ENCODE measurements at places on chromosomes 4 and X.

GRCh38 chrX:13258052-13258444 is 61.8 kb downstream of the ATXN3L start:
- DNase-seq = no peak

DNA sequence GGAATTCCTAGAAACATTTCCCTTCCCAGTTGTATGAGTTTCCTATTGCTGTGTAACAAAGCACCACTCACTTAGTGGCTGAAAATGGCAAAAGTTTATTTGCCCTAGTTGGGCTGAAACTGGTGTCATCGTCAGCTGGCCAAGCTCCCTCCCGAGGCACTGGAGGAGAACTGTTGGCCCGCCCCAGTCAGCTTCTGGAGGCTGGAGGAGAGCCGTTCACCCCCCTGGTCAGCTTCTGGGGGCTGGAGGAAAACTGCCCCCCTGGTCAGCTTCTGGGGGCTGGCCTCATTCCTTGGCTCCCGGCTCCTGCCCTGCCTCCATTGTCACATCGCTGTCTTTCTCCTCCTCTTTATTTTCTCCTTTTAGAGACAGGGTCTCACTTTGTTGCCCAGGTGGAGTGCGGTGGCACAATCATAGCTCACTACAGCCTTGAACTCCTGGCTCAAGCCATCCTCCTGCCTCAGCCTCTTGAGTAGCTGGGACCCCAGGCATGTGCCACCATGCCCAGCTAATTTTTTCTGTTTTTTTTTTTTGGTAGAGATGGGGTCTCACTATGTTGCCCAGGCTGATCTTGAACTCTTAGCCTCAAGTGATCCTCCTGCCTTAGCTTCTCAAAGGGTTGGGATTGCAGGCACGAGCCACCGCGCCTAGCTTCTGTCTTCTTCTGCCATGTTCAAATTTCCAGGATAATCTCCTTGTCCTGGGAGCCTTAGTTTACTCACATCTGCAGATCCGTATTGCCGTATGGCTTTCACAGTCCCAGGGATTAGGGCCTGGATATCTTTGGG is 3.2 kb downstream of the RGS12 start:
- DNase-seq = no peak

GRCh38 chr4:90118527-90119195 is 8.5 kb upstream of the CCSER1 start:
- DNase-seq = no peak

DNA sequence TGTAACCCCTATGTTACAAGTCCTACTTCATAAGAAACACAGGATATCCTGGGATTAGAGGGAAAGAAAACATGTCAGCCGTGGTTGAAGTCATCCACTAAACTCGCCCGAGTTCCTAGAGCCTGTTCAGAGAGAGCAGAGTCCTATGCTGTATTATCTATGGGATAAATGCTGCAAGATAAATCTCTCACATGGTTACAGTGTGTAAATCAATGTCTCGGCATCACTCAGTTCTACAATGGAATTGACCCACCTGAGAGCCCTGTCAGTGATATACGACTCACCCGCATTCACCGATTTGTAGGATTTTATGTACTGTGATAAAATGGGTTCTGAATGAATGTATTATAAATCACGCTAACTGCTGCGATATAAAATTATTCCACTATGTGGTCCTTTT is 127.8 kb upstream of the ANXA3 start:
- DNase-seq = no peak

DNA sequence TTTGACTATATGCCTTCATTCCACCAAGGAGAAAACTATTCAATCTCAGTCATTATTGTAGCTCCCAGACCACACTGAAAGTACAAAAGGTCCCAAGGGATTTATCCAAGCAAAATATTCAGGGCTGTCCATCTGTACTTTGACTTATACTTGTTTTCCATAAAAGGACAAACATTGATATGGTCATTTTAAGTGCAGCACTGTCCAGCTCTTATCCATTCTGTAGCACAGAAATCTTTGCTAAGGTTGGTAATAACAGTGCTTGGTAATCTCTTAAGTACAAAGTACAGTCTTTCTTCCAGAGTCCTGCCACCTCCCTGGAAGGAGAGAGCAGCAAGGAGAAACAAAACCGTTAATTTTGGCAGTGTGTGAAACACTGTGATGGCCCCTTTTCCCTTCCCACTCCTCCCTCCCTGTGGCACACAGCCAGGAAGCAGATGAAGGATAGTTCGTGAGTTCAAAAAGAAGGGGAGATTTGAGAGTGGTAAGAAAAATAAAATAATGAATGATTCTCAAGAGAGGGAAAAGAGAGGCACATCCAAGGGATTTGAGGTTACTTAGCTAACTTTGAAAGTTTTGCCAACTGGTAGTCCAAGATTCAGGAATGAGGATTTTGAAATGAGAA is 6.8 kb upstream of the CXCL2 start:
- DNase-seq = no peak

- no peak for DNase-seq
These were observed 94.4 kb downstream of the IL15 start for GRCh38 chr4:141730805-141731204.

GRCh38 chr4:179671609-179672008 is 2229.4 kb upstream of the AGA start:
- no peak for DNase-seq

DNA sequence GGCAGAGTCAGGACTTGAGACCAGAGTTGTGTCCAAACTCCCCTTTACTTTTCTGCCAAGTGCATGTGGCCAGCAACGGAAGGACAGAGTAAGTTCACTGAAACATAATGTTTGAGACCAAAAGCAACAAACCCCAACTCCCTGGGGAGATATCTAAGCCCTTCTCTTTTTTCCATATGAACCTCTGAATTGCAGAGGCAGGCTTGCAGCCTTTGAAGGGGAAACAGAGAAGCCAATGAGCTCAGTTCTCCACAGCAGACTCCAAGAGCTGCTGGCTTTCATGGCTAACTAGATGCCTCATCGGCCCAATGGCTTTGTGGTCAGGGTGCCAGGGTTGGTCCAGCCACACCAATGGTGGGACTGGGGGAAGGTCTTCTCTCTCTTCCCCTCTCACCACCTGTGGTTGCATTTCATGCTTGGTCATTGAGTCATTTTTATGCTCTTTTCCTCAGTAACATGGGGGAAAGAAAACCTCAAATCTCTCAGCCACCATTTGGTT is 34.0 kb downstream of the STARD8 start:
- no peak for DNase-seq

DNA sequence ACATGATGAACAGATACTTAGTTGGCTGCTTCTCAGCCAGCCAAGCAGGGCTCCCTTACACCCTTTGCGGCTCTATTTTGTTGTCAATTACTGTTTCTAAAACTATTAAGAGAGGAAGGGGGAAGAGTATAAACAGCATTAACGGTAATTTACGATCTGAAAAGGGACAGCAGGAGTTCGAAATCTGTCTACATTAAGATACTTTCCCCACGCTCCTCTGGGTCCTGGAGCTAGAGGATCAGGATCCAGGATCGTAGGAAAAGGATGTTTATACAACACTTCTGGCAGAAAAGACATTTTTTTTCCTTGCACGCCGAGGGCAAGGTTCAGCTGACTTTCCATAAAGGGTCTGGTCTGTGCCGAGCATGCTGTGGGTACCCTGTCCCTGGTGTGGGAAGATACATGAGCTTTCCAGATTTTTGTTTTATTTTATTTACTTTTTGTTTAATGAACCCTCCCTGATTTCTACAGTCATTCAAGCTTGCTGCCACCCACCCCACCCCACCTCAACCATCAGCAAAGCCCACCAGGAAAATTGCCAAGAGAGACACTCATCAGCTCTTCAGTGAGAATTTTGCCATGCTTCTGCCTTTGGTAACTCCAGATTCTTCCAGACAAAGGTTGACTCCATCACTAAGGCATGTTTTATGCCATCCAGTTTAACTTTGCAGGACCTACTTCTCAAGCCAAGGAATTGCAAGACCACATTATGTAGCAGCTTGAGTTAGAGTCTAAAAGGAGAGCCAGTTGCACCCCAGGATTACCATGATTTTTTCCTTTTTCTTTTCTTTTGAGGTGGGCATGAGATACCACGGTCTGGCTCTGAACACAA is 188.1 kb downstream of the QDPR start:
- DNase-seq = no peak

GRCh38 chrX:68438575-68438974 is 5.3 kb upstream of the OPHN1 start:
- no peak for DNase-seq

DNA sequence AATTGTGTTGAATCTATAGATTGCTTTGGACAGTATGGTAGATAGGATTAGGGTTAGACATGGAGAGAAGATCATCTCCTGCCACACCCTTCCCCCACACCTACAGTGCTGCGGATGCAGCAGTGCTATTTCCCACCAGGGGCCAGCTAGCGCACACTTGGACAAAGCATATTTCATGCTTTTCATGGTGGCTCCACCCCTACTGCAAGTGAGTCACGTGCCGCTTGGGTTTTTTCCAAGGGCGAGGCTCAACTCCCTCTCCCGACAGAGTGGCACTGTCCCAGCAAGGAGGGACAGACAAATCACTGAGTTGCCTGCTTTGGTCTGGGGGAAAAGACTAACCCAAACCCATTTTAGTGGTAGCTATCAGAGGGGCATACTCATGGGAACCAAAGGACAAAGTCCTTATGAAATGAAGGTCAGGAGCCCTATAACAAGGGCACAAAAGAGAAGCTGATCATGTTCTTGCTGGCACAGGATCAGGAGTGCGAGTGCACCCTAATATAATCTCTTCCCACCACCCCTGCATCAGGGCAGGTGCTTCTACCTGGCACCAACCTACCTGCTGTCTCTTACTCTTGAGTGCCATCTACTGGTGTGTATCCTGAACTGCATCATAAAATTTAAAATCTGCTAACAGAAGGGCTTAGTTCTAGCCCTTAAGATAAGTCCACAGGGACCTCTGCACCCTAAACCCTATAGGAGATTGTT is 55.1 kb upstream of the PGAM4 start:
- DNase-seq = peak; percentile 2

- no peak for DNase-seq
These were observed 130.7 kb downstream of the TSPAN5 start for GRCh38 chr4:98527534-98528269.

GRCh38 chrX:153052534-153052933 is 3.7 kb upstream of the PNMA3 start:
- DNase-seq = no peak

DNA sequence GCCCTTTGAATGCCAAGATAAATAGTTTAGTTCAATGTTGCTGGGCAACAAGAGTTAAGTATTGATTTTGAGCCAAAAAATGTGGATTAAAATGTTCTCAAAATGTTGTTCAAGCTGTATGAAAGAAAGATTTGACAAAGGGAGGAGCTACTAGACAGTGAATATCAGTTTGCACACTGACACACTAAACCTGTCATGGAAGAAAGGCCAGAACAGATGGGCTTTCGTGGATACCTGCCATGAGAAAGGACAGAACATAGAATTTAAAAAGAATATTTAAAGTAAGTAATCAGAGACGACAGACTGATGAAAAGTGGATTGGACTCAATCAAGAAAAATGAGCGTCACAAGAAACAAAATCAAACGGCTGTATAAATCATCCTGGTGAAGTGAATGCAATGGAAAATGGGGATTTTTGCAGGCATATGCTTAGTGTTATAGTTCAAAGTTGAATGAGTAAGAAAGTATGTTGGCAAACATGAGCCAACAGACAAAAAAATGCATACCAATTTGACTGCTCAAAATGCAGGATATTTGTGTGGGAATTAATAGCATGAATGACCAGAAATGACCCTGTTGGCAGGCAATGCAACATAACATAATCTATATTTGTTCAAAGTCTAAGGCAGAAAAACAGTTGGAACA is 7.4 kb downstream of the PCDH18 start:
- DNase-seq = no peak

DNA sequence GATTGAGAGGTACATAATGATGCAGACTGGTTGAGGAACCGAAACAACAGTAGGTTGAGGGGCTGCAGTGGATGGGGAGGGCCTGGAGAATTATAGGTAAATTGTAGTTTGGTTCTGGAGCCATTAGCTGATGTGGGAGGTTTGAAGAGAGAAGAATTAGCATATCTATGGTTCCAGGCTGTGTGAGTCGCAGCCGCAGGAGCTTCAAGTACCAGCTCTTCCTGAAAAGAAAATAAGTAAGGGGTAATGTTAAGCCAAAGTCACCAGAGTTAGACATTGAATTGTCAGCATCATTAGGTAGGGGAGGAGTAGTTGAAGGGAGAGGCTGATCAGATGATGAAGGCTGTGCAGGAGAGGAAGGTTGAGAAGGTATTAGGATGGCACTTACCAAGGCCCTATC is 29.5 kb downstream of the PF4 start:
- DNase-seq = no peak

DNA sequence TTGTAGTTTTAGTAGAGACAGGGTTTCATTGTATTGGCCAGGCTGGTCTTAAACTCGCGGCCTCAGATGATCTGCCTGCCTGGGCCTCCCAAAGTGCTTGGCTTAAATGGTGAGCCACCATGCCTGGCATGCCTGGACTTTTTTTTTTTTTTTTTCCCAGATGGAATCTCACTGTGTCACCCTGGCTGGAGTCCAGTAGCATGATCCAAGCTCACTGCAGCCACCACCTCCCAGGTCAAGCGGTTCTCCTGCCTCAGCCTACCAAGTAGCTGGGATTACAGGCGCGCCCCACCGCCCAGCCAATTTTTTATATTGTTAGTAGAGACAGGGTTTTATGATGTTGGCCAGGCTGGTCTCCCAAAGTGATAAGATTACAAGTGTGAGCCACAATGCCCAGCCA is 8.4 kb downstream of the UBE2K start:
- no peak for DNase-seq

DNA sequence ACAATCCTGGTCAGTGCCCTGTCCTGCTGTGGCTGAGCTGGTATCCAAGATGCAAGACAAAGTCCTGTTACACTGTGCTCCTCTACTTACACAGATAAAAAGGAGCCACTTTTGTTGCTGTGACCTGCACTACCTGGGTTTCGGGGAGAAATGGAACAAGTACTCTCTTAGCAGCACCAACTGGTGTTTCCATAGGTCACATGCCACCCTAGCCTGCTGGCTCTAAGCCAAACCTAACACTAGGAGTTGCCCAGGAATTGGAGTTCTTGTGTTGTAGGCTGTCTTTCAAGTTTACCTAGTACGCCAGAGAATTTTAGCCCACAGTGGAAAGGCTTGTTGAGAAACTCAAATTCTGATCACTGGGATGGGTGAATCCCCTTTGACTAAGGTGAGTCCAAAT is 727.4 kb downstream of the FAM133A start:
- DNase-seq = no peak

GRCh38 chr4:140103676-140104075 is 50.3 kb downstream of the MAML3 start:
- DNase-seq = no peak

DNA sequence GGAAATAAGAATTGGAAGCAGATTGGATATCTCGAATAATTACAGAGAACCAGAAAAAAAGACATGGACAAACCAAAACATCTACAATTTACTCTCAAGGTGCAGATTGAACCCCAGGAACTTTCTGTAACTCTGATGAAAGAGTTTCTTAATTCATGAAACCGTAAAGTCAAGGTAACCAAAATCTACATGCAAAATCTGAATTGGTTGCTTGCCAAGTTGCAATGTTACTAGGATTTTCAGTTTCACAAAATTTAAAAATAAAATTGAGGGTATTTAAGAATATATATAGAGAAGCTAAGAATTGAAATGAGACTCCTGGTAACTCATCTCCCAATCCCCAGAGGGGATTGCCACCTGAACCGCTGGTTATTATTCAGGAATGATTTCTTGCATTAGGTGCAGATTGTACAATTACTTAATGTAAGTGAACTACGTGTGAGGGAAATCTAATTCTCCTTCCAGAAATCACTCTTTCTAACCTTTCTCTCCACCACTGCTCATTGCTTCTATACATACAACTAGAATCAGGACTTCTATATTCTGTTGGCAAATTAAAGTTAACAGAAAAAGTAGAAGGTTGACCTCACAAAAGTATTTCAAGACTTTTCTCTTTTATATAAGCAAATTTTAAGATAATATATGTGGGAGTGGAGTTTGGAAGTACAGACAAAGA is 221.5 kb upstream of the NDST4 start:
- DNase-seq = no peak

Data from GM19239 (cell line).